ENCODE measurements at places on chromosomes 1 and 21.

- no peak for DNase-seq
These were observed 34.8 kb upstream of the IKBKE start for GRCh38 chr1:206435445-206435844.

- DNase-seq, result peak; percentile 52
These were observed 550 bp upstream of the SYT11 start for GRCh38 chr1:155858800-155859233.

GRCh38 chr21:35954066-35954465 lies 106.3 kb downstream of the SETD4 start:
- DNase-seq, result no peak

GRCh38 chr1:114510274-114511031 lies 550 bp downstream of the TRIM33 start:
- peak; percentile 65 for DNase-seq

GRCh38 chr1:69766431-69767180 lies 198.9 kb downstream of the LRRC7 start:
- no peak for DNase-seq

GRCh38 chr1:155193275-155193990 lies 14.3 kb downstream of the THBS3 start:
- peak; percentile 90 for DNase-seq

DNA sequence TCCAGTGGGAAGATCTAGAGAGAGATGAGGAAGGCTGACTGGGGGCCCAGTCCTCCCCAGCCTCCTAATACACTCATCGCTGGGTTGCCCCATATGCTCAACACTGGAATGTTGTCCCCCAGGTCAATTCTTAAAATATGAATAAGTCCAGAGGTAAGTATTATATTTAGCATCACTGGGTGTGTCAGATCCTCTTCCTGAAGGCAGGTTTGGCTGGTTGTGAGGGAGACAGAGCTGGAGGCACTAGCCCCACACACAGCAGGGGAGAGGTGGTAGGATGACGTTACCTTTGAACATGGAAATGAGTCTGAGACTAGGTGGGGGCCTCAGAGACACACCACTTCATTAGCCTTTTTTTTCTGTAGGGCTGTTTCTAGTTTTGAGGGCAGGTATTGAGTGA lies 42.6 kb downstream of the SLC44A3 start:
- DNase-seq, result no peak

DNA sequence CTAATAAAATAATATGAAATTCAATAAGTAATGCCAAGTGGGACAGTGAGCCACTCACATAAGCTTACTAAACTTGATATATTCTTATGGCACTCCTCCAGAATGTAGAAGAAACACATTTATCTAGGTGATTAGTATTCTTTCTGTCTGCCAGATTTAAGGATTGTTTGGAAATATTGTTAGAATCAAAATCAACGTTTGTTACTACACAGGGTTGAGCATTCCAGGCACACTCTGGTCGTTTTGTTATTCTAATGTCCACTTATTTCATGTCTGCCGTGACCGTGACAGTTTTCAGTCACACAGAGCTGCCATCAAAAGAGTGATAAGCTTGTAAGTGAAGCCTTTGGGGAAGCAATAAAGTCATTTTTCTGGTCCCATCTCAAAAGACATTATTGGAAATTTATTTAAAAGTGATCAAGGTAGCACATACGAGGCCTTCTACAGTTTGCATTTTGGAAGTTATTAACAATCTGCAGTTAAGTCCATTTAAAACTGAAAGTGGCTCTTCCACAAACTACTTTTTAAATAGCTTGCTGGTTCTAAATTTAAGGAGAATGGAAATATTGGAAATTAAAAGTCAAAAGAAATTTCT lies 38.0 kb downstream of the NFIA start:
- no peak for DNase-seq

- DNase-seq, result no peak
These were observed 62.5 kb downstream of the NDUFS5 start for GRCh38 chr1:39088658-39089057.

- DNase-seq, result no peak
These were observed 236.9 kb upstream of the DPYD start for GRCh38 chr1:98157524-98158313.

DNA sequence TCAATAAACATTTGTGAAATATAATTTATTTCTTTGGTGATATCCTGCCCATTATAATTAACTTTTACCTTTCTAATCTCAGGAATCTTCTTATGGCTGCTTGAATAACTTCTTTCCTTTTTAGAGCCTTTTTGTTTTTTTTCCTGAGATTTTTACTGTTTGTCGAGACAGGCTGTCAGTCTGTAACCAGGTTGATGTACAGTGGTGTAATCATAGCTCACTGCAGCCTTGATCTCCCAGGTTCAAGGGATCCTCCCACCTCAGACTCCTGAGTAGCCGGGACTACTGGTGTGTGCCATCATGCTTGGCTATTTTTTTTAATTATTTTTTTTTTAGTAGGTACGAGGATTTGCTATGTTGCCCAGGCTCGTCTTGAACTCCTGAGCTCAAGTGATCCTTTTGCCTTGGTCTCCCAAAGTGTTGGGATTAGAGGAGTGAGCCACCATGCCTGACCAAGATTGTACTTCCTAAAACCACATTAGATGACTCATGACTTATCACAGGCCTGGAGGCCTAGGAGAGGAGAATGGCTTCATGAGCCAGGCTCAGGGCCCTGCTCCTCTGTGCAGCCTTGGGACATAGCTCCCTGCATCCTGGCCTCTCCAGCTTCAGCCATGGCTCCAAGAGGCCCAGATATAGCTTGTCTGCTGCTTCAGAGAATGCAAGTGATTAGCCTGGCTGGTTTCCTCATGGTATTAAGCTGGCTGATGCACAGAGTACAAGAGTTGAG lies 48.6 kb downstream of the CTH start:
- DNase-seq, result no peak

GRCh38 chr1:207031016-207031415 lies 1.5 kb downstream of the C1orf116 start:
- DNase-seq, result no peak

GRCh38 chr1:41520951-41521752 lies 36.7 kb upstream of the EDN2 start:
- no peak for DNase-seq

DNA sequence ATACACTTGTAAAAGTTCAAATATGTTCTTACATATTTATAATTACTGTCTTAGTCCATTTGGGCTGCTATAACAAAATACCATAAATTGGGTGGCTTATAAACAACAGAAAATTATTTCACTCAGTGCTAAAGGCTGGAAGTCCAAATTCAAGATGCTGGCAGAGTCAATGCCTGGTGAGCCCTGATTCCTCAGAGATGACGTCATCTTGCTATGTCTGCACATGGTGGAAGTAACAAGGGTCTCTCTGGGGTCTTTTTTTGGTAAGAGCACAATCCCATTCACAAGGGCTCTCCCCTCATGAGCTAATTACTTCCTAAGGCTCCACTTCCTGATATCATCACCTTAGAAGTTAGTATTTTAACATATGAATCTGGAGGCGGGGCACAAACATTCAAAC lies 108.0 kb upstream of the DUSP10 start:
- no peak for DNase-seq

- no peak for DNase-seq
These were observed 18.7 kb upstream of the F5 start for GRCh38 chr1:169604781-169605560.

DNA sequence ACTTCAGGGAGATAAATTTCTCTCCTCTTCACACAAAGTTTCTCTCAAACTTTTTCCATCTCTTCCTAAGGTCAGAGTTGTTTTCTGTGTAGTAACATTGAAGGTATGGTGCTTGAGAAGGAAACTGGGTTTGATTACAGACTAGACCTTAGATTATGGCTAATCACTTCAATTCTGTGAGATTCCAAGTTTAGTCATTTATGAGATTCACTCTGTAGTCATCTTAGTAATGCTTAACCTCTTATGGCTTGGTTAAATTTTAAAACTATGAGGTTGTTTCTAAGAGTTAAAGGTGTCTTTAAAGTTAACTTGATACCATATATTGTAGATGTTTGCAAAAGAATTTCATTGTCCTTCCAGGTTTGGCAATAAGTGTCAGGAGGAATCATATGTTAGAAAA lies 1092.2 kb downstream of the KCNT2 start:
- DNase-seq, result no peak

DNA sequence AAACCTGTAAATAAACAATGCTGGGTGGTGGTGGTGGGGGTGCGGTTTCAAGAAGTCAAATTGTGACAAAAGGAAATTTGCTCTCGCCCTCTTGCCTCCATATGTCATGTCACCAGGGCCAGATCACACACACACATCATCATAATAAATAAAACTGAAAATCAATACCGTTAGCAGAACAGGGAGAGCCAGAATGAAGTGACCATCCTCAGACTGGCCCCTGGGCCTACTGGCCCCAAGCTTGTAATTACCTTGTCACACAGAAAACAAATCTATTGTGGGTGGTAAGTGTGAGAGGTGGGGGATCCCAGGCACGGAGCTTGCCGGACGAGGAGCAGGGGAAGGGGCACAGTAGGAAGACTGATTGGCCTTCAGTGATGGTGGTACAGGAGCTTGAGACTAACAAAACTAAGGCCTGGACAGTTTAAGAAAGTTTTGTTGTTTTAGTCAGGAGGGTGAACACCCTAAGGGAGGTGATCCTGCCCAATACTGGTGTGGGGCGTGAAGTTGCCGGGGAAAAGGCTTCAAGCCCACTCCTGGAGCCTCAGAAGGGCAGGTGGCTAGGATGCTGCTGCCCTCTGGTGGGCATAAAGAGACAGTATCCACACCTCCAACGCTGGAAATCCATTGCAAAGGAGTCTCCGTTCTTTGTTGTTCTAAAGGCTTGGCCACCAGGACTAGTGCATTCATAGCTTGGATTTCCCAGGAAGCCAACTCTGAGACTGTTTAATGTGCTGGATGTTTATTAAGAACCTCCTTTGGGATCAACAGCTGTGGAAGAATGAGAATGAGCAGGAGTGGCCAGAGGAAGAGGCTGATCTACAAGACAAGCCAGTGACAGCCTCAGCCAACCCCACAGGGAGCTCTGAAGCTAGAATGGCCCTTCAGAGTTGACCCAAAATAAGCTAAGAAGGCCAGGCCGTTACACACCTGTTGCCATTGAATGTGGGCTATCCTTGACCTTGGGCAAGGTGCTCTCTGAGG lies 8.1 kb upstream of the C1orf216 start:
- peak; percentile 56 for DNase-seq

Measured in ovary (tissue), 10 donors.